ENCODE measurements at places on chromosomes 1 and 21. TPM values are rescaled to one million over a fixed set of nuclear protein-coding genes. Genes with fewer than 3 reads are reported as not detected.

PDZK1 gene
- not detected for total RNA-seq

GRCh38 chr1:117783606-117784396 lies 145.6 kb downstream of the GDAP2 start:
- no peak overlapping the region for H3K4me3 ChIP-seq
- no peak for DNase-seq
- H3K36me3 ChIP-seq: no peaks in the 10 kb centered on the region
- H3K4me1 ChIP-seq: no peaks in the 10 kb centered on the region
- no peak overlapping the region for H3K27ac ChIP-seq

- no peaks in the 10 kb centered on the region for H3K27me3 ChIP-seq
- no peak overlapping the region for H3K4me3 ChIP-seq
- H3K27ac ChIP-seq: no peak overlapping the region
- no peak for DNase-seq
Measured at GRCh38 chr1:165420655-165421054, 24.3 kb downstream of the RXRG start.

SMIM11 gene
- 11.7 TPM for total RNA-seq

RAD54L gene
- total RNA-seq: not detected

- no peak for DNase-seq
- H3K4me1 ChIP-seq: no peaks in the 10 kb centered on the region
- H3K4me3 ChIP-seq: no peak overlapping the region
- no peaks in the 10 kb centered on the region for H3K27me3 ChIP-seq
- no peak overlapping the region for H3K27ac ChIP-seq
Measured at GRCh38 chr1:188706742-188707141, 1770.9 kb downstream of the BRINP3 start.

TMCO4 gene
- 20.8 TPM for total RNA-seq

DNA sequence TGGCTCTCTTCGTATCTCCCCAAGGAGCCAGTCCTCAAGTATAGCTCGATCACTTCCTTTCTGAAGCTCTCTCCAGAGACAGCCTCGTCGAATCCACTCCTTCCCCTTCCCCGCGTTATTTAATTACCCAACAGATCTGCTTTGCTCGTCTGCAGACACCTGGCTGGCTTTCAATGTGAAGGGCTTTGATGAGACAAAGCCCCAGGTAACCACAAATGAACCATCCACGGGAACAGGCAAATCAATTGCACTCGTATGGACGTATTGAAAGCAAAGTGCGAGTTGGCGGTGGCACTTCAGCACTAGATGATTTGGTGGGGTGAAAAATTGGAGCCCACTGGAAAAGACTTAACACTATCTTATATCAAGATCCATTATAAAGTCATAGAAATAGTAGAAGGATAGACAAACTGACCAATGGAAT lies 364 bp upstream of the BCAR3 start:
- H3K27me3 ChIP-seq: no peaks in the 10 kb centered on the region
- no peaks in the 10 kb centered on the region for H3K36me3 ChIP-seq
- H3K4me1 ChIP-seq: peaks cover 41% of the 10 kb centered on the region
- peak overlapping the region; percentile 86 for H3K27ac ChIP-seq
- DNase-seq: no peak

GBP5 gene
- total RNA-seq: 3.0 TPM

DNA sequence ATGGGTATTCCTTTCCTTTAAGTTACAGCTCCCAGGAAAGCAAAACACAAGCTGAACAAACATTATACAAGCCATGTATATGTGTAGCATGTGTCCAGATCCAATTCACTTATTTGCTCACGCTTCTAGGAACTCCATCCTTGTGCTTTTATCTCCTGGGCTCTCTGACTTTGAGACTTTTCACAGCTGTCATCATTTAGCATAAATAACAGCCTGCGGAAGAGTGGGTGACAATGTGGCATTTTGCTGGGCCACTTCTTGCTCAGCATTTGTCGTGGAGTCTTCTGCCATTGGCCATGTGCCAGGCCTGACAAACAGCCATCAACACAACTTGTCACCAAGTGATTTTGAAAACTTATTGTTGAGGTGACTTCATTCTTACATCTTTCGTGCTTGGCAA lies 164.3 kb downstream of the KIF26B start:
- no peak overlapping the region for H3K27ac ChIP-seq
- H3K27me3 ChIP-seq: no peaks in the 10 kb centered on the region
- DNase-seq: no peak
- no peak overlapping the region for H3K4me3 ChIP-seq
- no peaks in the 10 kb centered on the region for H3K4me1 ChIP-seq

GRCh38 chr1:173862769-173863223 lies 5.0 kb downstream of the GAS5 start:
- H3K27me3 ChIP-seq: no peaks in the 10 kb centered on the region
- no peak overlapping the region for H3K4me3 ChIP-seq
- no peak overlapping the region for H3K27ac ChIP-seq
- DNase-seq: no peak

UTS2 gene
- not detected for total RNA-seq

GRCh38 chr1:235317168-235317567 lies 10.8 kb downstream of the ARID4B start:
- no peak overlapping the region for H3K4me3 ChIP-seq
- H3K27ac ChIP-seq: no peak overlapping the region
- no peaks in the 10 kb centered on the region for H3K36me3 ChIP-seq
- H3K4me1 ChIP-seq: peaks cover 53% of the 10 kb centered on the region

F5 gene
- total RNA-seq: 0.34 TPM

LRRN2 gene
- total RNA-seq: 3.7 TPM

DNA sequence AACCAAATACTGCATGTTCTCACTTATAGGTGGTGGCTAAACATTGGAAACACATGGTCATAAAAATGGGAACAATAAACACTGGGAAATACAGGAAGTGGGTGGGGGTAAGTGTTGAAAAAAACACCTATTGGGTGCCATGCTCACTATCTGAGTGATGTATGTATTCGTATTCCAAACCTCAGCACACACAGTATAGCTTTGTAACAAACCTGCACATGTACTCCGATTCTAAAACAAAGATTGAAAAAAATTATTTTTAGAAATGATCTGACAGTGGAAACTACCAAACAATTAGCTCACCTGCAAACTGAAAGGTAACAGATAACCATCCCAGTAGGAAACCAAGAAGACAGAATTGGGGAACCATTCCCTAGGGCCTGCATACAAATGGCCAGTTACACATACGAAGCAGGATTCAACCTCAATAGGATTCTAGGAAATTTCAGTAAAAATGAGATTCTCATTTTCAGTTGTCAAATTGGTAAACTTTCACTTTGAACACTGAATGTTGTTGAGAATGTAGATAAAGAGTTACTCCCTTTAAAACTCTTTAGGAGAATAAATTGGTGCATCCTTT lies 88.1 kb upstream of the LRRC8D start:
- no peak overlapping the region for H3K27ac ChIP-seq
- H3K27me3 ChIP-seq: no peaks in the 10 kb centered on the region
- H3K4me1 ChIP-seq: peaks cover 7% of the 10 kb centered on the region
- DNase-seq: no peak
- H3K36me3 ChIP-seq: no peaks in the 10 kb centered on the region
- no peak overlapping the region for H3K4me3 ChIP-seq

KISS1 gene
- total RNA-seq: not detected

CD53 gene
- 18.7 TPM for total RNA-seq

KRTCAP2 gene
- 90.0 TPM for total RNA-seq

CELA3A gene
- not detected for total RNA-seq

DNA sequence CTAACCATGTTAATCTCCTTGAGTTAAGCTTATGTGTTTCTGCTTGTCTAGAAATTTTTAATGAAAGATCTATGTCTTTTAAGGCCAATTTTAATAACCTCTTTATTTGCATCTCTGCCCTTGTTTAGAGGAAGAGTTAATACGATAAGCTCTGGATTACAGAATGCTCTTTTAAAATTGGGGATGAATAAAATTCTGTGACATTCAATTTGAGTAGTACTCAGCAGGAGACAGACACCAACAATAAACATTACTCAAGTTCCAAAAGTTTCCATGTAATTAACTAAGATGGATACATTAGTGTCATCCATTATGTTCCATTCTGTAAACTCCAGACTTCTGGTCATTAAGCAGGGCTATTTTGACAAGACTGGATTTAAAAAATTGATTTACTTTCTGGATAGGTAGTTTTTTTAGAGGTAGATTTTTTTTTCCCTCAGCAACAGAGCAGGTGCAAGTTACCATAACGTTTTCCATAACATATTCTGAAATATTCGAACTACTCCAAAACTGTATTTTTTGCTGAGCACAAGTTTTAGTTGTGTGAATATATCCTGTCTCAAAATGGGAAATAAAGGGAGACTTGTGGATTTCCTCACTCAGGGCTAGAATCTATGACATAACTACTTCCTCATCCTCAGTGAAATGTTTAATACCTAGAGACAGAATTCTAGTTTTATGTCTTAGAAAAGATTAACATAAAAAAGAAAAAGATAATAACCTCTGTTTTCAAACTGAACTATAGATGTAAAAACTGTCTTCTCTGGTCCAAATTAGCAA lies 221.7 kb downstream of the NEGR1 start:
- H3K27me3 ChIP-seq: no peaks in the 10 kb centered on the region
- peaks cover 29% of the 10 kb centered on the region for H3K4me1 ChIP-seq
- no peaks in the 10 kb centered on the region for H3K36me3 ChIP-seq

CERS2 gene
- 130 TPM for total RNA-seq

DNA sequence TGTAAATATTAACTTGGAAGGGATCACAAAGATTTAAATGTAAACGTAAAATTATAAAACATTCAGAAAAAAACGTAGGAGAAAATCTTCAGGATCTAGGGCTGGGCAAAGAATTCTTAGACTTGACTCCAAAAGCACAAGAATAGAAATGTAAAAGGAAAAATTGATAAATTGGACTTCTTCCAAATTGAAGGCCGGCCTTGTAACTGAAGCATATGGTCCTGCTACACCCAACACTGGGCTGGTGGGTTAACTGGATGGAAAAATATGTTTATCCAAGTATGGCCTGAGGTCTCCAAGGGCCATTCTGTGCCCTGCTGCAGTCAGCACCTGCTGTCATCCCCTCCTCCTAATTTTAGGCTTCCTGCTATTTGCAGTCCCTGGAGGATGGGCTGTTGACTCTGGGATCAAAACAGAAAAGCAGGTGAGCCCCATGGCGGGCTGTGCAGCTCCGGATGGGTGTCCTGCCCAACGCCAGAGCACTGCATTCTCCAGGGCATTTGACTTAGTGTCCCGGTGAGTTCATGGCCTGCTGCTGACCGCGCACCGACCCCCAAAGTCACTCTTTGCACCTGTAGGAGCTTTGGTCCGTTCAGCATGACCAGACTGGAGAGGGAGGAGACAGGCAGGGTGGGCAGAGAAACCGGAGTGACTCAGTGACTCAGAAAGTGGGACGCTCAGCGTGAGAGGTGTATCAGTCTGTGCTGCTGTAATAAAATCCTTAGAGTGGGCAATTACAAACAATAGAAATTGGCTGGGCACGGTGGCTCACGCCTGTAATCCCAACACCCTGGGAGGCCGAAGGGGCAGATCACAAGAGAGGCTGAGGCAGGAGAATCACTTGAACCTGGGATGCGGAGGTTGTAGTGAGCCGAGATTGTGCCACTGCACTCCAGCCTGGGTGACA lies 6.1 kb upstream of the AIRE start:
- H3K4me1 ChIP-seq: no peaks in the 10 kb centered on the region
- no peak overlapping the region for H3K27ac ChIP-seq
- H3K4me3 ChIP-seq: no peak overlapping the region
- DNase-seq: no peak
- no peaks in the 10 kb centered on the region for H3K36me3 ChIP-seq

DNA sequence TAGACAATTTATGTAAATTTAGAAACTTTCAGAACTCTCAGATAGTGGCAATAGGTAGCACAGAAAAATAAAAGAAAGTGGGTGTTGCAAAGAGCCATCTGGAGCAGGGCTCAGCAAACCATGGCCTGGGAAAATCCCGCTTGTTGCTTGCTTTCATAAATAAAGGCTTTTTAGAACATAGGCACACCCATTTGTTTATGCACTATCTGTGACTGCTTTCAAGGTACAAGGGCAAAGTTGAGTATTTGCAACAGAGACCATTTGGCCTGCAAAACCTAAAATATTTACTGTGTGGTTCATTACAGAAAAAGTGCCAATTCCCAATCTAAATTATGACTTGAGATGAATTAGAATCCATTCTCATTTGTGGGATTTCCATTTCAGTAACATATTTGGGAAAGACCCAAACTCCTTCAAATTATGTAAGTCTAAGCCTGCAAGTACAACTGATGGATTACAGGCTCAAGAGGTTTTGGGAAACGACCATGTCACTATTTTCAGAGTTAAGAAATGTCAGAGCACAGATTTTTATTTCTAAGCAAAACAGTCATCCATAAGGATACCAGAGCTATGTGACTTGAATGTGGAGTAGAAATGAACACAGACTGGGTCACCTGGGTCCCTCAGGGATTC lies 43.5 kb upstream of the DPT start:
- no peak for DNase-seq
- H3K27ac ChIP-seq: no peak overlapping the region
- H3K36me3 ChIP-seq: no peaks in the 10 kb centered on the region
- H3K27me3 ChIP-seq: no peaks in the 10 kb centered on the region

DNA sequence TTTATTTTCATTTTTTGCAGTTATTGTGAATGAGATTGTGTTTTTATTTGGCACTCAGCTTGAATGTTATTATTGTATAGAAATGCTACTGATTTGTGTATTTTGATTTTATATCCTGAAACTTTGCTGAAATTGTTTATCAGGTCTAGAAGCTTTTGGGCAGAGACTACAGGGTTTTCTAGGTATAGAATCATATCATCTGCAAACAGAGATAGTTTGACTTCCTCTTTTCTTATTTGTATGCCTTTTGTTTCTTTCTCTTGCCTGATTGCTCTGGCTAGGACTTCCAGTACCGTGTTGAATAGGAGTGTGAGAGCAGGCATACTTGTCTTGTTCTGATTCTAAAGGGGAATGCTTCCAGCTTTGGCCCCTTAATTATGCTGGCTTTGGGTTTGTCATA lies 27.3 kb downstream of the ZNF691 start:
- H3K27ac ChIP-seq: no peak overlapping the region
- DNase-seq: no peak
- H3K36me3 ChIP-seq: no peaks in the 10 kb centered on the region
- no peak overlapping the region for H3K4me3 ChIP-seq

TMCC2 gene
- 8.2 TPM for total RNA-seq

RGS8 gene
- total RNA-seq: 0.17 TPM

DNA sequence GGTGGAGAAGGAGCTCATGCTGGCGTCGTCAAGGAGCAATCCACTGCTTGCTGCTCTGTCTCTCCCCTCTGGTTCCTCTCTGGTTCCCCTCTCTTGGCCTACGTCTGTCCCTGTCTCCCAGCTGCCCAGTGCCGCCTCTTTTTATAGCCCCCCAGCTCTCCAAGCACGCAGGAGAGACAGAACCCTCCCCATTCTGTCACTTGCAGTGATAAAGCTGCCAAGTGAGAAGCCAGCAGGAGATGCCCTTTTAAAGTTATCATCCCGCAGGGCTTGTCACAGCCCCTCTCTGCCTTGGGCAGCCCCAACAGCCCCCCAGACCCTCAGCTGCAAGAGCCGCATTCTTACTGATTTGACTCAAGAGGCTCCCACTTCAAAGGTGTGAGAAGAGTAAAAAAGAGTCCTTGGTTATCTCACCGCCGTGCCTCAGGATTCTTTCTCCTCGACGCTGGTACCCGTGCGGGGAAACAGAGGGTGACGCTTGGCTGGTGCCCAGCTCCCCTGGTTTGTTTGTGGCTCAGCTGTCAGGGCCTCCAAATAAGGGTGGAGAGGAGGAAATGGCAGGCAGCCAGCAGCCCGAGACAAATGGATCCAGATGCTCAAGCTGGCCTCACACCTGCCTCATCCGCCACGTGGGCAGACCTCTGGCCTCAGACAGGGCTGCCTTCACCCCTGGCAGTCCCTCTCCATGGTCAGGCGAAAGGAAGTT lies at the start of gene NPPA:
TSS of gene NPPA (minus strand) at position 117 of the 706 bp plus-strand sequence. CDS start at position 18, 99 bp downstream.
- H3K4me1 ChIP-seq: peaks cover 9% of the 10 kb centered on the region
- H3K36me3 ChIP-seq: peaks cover 17% of the 10 kb centered on the region
- DNase-seq: no peak
- no peak within 1 kb of the TSS for H3K4me3 ChIP-seq

SELENON gene
- total RNA-seq: 75.1 TPM
